ENCODE measurements at places on chromosomes 5 and 9.

- DNase-seq: no peak
These were observed 6.9 kb upstream of the EXOC3 start for GRCh38 chr5:435961-436640.

DNA sequence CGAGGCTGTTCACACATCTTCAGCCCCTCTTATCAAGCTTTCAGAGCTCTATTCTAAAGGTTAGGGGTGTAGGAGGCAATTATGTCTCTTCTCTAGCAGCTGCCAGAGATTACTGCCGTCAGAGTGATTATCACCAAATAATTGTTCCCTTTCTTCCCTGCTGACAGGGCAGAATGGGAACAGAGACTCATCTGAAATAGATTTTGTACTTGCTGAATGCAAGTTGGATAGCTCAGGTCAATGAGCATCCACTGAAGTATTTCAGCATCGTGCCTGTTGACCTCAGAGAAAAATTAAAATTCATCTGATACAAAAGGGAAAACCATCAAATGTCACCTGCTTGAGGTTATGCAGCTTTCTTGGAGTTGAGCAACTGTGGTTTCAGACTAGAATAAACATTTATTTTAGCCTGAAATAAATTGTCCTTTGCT lies 213.7 kb upstream of the MAP3K1 start:
- no peak for DNase-seq

- DNase-seq: no peak
These were observed 122.3 kb upstream of the IL12B start for GRCh38 chr5:159452480-159453167.

GRCh38 chr5:150398722-150399523 lies 13.8 kb downstream of the CD74 start:
- DNase-seq: peak; percentile 85

- no peak for DNase-seq
These were observed 312.1 kb downstream of the TMEM232 start for GRCh38 chr5:110414360-110414759.

DNA sequence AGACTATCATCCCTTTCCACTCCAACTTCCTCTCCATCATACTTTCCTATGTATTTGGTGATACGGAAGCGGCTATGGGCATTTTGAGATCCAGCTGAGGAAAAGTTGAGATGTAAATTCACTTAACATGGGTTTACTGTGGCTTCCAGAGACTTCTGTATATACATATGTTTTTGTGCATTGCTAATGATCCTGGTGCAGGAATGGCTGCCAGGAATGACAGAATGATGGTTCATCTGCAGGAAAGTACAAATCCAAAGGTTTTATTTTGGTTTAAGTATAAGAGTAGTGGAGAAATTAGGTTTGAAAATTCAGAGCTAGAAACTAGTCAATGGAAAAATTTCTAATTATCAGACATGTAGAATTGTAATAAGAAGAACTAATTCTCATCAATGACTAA lies 95.0 kb upstream of the PAM start:
- no peak for DNase-seq

GRCh38 chr5:94249430-94249829 lies 369.0 kb downstream of the KIAA0825 start:
- no peak for DNase-seq

DNA sequence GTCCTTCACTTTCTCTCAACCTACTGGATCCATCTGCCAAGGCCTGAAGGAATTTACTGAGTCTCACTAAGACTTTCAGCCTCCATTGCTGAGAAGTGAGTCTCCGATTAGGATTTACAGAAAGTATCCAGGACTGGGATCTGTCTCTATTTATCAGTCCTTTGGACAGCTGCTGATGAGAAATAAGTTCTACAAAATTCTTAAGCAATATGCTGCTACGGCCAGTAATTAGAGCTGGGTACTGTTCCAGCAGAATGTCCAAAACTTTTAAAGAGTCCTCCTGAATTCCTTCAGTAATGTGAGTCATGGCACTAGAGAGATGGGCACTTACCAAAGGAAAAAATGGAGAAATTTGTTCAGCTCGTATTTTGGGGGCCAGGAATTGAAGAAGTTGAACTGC lies 5.9 kb downstream of the TEX10 start:
- no peak for DNase-seq

DNA sequence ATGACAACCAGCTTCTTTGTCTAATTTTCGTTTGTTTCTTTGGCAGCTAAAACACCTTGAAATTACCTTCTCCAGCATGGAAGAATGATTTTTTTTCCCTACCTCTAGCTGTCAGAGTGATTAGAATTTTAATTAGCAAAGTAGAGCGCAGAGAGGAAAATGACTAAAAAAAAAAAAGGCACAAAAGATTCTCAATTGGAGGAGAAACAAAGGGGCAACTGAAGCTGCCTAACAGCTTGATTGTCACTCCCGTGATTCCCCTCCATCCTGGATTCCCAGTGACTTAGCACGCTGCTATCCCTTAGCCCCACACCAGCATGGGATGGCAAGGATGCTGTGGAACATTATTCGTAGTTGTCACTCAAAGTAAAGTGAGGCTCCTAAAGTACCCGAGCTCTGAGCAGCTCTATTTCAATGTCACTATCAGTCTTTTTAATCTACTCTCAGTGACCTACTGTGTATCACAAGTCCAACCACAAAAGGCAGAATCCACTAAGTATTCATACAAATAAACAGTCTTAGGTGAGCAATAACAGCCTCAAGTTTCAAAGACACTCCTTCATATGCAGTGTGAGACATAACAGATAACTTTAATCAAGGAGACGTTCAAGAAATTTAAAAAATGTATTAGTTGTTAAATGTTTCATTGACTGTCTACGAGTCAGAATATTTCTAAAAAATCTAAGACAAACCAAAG lies 710.0 kb upstream of the GRAMD2B start:
- no peak for DNase-seq

GRCh38 chr9:70069704-70070103 lies 26.1 kb downstream of the MAMDC2 start:
- DNase-seq: no peak

- no peak for DNase-seq
These were observed 41.3 kb upstream of the ROPN1L start for GRCh38 chr5:10400411-10400810.

DNA sequence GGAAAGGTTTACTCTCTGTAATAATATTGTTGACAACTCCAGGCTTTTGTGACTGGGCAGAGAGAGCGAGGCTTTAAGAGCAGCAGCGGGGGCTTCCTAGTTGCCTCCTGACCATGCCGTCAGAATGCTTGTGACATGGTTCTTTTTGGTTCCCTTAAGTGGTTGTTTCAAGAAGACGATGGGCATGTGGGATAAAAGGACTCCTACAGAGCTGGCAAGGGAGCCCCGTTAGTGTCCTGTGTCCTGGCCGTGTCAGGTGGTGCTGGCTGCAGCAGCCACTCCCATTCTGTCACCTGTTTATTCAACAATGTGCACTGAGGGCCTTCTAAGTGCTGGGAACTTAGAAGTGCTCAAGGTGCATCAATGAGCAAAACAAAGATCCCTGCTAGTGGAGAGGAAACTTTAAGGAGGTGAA lies 19.7 kb downstream of the LCP2 start:
- no peak for DNase-seq

GRCh38 chr5:150489360-150490295 lies 18.3 kb upstream of the NDST1 start:
- peak; percentile 68 for DNase-seq

- no peak for DNase-seq
These were observed 90.3 kb upstream of the PAM start for GRCh38 chr5:102664616-102665335.

GRCh38 chr5:1512541-1513291 lies 11.0 kb downstream of the LPCAT1 start:
- DNase-seq: no peak

DNA sequence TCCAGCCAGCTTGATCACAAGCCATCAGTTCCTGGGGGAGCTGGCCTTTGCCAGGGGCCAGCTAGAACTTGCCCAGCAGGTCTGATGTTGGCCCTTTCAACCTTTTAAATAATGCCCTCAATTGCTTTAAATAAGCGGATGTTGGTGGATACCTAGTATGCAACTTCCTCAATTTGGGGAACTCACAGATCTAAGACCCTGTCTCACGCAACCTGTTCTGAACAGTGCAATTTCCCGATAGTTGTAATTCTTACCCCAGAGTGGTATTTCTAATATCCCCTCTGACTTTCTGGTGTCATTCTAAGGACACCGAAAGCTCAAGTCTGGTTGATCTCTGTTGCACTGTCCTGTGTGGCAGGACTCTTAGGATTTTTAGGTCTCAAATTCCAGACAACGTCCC lies 23.1 kb downstream of the GALNT12 start:
- no peak for DNase-seq

GRCh38 chr9:137128862-137129455 lies 10.0 kb upstream of the GRIN1 start:
- DNase-seq: no peak

- DNase-seq: no peak
These were observed 223.3 kb downstream of the MEF2C start for GRCh38 chr5:88659529-88660263.

GRCh38 chr5:177189416-177189815 lies 55.8 kb downstream of the NSD1 start:
- DNase-seq: no peak

- no peak for DNase-seq
These were observed 159.4 kb downstream of the MYO10 start for GRCh38 chr5:16776611-16777251.

DNA sequence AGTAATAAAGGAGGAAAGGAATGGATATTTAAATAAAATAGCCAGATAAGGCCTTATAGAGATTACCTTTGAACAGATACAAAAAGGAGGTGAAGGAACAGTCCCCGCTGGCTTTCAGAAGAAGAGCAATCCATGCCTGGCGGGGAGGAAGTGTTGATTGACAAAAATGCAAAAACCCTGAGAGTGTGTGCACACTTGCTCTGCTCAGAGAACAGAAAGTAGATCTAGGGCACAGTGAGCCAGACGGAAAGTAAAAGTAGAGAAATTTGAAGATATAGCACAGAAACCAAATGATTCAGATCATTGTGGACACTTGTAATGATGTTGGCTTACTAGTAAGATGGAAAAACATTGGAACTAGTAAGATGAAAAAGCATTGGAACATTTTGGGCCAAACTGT lies 720.6 kb downstream of the PTPRD start:
- DNase-seq: no peak

GRCh38 chr5:177591690-177592009 lies 353 bp upstream of the TMED9 start:
- no peak for DNase-seq

GRCh38 chr5:168831383-168831782 lies 252.2 kb upstream of the PANK3 start:
- DNase-seq: no peak

DNA sequence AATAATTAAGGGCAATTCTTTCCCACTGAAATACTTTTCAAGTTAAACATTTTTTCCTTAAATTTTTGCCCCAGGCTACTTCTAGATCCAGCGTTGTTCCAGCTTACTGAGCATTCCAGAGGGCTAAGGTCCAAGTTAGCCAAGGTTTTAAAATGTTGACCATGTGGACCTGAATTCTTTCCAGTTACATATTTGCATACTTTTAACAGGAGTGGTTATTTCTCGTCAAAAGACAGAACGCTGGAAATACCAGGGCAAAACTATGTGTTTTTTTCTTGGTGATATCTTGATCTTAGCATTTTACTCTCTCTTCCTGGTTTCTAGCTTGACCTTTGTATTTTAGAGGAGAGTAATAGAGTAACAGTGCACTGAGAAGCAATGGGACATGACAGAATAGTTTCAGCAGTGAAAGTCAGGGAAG lies 32.8 kb downstream of the TMC1 start:
- DNase-seq: no peak

DNA sequence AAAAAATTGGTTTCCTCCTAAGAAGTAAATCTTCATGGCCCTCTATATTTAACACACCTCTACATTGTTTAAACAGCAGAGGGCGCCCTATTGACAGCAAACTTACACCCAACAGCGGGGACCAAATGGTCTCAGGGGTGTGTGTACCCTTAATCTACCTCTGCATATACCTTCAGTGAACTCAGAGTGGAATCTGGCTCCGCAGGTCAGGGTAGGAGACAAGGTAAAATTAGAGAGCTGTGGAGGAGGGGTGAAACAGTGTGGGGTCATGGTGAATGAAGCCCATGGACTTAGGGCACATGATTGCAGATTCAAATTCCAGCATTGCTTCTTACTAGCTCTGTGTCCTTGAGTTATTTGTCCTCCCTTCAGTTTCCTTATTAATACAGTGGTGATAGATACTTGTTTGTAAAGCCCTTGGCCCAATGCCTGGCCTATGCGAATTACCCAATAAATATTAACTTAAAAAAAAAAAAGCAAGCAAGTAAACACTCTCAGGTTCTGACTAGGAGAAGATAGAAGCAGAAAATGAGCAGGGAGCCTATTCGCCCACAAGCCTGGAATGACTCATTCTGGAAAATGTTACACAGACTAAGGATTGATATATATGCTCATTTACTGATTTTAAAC lies 122.9 kb downstream of the CAVIN4 start:
- DNase-seq: no peak

DNA sequence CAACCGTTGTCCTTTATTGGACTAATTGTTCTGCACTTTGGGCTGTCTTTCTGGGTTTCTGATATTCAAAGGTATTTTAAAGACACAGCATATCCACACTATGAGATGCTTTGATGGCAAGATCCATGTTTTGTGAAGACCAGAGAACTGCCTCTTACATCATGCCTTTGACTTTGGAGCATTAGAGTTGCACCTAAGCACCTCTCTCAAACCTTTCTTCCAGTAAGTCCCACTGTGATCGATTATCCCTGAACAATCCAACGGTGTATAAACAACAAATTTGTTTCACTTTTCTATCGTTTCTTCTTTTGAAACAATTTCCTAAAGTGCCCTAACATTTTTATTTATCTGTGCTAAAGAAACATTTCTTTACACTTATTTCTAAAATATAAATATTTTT lies 144.4 kb downstream of the KCTD16 start:
- no peak for DNase-seq

- DNase-seq: no peak
These were observed 26.9 kb upstream of the CKS2 start for GRCh38 chr9:89284076-89284475.

DNA sequence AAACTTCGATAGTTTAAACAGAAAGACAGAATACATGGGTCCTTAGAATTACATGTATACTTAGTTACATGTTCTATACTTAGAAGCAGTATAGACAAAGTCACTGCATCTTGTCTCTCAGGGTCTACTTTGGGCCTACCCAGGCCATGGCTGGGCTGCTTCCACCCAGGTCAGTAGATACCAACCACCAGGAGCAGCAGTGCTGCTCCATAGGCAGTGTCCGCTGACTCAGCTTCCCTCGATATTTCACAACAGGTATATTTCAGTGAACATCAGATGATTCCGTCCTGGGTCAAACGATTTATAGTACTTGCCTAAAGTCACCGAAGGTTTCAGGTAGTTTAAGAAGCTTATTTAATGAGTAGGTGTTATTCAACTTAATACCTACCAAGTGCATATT lies 18.0 kb downstream of the IARS1 start:
- DNase-seq: no peak

- DNase-seq: no peak
These were observed 32.7 kb upstream of the ADRA1B start for GRCh38 chr5:159883522-159883950.

DNA sequence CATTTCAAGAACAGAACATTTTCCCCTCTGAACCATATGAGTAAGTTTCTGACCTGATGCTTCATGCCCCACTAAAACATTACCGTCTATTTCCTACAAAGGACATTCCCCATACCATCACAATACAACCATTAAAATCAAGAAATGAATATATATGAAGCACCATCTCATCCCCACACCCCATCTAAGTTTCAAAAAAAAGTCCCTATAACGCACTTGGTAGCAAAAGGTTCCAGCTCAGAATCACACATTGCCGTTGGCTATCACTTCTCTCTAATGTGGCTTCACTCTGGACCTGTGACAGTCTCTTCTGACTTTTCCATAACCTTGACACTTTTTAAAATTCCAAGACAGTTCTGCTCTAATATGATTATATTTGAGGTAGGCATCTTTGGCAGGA lies 5.9 kb downstream of the EMB start:
- DNase-seq: no peak

GRCh38 chr5:137310051-137310730 lies 188.9 kb downstream of the SPOCK1 start:
- DNase-seq: no peak

Data from naive B cell (primary cell).